ENCODE measurements at places on chromosomes 12 and 14.
A peak's percentile ranks its signal among the peaks of the same experiment; 100 is the strongest.

DNA sequence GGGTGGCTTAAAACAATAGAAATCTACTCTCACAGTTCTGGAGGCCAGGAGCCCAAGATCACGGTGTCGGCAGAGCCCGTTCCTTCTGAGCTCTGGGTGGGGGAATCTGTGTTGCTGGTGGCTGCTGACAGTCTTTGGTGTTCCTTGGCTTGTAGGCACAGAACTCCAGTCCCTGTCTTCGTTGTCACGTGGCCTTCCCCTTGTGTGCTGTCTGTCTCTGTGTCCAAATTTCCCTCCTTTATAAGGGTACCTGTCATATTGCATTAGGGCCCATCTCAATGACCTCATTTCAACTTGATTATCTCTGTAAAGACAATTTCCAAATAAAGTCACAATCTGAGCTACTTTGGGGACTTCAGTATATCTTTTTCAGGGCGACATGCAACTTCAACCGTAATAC is 81.6 kb downstream of the CCDC92 start:
- DNase-seq, result no peak

GRCh38 chr12:52524898-52525591 is 4.9 kb upstream of the KRT5 start:
- no peak for DNase-seq

- no peak for DNase-seq
Observed at GRCh38 chr12:48336564-48336963, 14.2 kb downstream of the ZNF641 start.

GRCh38 chr12:130136509-130137039 is 25.7 kb upstream of the FZD10 start:
- no peak for DNase-seq

DNA sequence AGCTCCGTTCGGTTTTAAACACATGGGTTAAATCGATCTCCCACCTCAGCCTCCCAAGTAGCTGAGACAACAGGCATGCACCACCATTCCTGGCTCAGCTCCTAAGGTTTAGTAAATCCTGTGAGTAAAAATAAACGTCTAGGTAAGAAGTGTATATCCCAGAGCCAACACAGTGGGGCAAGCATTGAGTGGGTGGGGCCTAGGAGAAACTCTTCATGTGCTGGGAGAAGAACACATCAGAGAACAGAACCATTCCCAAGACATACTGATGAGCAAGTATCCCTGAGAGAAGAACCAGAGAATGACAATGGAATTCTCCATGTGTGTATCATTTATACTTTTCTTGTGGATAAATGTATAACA is 86.3 kb downstream of the SEC23A start:
- no peak for DNase-seq

DNA sequence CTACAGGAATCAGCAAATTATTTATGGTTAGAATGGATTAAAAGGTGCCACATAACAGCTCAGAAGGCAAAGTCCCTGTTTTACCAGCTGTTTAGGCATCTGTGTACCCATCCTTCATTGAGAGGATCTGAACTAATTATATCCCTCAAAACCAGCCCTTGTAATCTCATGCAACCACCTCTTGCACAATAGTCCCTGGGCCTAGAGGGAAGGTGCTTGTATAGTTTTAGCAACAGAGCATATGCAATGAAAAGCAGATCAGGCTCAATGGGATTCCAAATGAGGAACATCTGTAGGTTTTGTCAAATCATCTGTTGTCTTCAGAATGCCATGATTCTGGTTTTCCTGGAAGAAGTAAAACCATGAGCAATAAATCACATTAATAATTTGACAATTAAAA is 26.0 kb upstream of the GLIPR1L2 start:
- no peak for DNase-seq

GRCh38 chr12:29234965-29235626 is 86.0 kb downstream of the FAR2 start:
- no peak for DNase-seq

GRCh38 chr14:104898870-104899510 is 25.7 kb upstream of the PLD4 start:
- no peak for DNase-seq

GRCh38 chr12:20604408-20605067 is 90.6 kb upstream of the SLCO1C1 start:
- no peak for DNase-seq

DNA sequence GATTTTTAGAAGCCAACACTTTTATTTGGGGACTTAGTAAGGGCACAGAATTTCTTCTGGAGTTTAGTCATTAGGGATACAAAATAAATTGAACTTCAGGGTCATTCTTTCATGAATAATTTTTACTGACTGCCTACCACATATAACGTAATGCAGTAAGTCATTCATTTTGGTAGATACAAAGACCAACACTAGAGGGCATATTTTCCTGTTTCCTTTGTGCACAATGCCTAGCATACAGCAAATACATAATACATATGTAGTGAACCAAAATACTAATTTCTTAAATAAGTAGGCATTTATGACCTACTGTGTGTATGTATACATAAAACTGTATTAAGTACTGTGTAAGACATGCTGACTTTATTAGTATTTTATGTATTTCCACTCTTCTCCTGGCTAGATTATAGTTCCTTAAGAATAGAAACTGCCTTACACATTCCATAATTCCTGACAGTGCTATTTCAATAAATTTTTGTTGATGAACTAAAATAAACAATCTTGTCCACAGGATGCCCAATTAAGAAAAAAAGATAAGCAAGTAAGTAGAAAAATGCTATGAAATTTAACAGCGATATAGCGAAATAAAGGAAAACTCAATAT is 47.9 kb downstream of the PPP1R12A start:
- no peak for DNase-seq

DNA sequence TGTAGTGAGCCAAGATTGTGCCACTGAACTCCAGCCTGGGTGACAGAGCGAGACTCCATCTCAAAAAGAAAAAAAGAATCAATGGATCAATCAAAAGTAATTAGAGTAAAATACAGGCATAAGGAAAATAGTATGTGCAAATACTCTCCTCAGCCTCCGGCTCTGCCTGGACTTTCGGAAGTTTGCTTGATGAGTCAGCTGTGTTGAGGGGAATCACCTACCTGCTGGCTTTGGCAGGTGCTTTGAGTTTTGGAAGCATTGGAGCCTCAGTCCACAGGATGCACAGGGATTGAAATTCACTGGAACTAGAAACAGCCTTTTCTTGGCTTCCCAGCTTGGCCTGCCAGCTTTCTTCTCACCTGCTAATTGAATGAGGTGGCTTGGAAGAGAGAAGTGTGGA is 268.2 kb downstream of the PCNX1 start:
- no peak for DNase-seq

DNA sequence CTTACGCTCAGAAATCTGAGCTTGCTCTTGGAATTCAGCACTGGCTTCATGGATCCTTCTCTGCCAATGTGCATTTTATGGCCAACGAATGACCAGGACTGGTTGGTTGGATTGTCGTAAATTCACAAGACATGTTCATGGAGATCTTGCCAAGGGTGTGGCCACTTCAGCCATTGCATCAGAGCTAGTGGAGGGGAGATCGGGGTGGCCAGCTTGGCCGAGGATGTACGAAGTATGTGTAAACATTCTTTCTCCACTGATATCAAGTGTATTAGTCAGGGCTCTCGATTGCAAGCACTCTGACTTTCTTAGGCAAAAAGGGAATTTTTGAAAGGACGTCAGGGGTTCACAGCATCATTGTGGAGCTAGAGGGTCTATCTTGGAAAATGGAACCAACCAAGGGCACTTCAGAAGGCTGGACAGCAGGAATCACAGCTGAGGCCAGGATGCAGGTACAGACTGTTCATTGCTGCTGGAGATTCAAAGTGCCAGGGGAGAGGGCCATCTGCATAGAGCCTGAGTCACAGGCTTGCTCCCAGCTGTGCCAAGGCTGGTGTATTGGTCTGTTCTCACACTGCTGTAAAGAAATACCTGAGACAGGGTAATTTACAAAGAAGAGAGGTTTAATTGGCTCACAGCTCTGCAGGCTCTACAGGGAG is 32.9 kb upstream of the ADGRD1 start:
- no peak for DNase-seq

GRCh38 chr12:94308612-94309011 is 151.1 kb downstream of the CEP83 start:
- DNase-seq, result no peak

DNA sequence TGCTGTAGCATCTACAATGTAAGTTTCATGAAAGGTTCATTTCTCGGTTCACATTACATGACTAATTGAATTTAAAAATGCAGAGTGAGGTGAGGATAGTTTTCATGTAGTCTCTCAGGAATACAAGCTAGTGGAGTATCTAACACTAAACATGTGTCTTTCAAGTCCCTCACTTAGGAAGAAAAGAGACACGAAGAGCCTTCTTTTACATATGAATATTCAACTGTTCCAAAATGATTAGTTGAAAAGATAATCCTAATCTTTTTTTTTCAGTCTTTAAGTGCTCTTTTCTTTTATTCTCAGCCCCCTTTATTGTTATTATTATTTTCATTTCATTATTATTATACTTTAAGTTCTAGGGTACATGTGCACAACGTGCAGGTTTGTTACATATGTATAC is 10.8 kb downstream of the PRR4 start:
- no peak for DNase-seq

GRCh38 chr14:22646570-22647254 is 2.6 kb upstream of the OR6J1 start:
- DNase-seq, result no peak

DNA sequence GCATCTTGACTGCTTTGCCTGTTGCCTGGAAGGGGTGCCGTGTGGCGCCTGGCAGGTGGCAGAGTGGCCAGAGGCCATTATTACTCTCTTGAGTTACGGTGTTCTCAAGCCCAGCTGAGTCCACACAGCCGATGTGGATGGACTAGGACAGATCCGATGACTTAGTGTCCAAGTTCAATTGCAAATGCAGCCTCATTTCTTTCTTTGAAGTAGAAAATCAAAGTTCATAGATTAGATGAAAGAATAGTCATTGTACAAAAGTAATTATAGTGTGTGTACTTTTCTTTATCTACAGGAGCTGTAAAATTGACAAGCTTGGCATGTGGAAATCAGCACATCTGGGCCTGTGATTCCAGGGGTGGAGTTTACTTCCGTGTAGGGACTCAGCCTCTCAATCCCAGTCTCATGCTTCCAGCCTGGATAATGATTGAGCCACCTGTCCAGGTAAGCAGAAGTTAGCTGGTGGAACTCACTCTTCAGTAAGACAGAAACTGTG is 44.7 kb downstream of the ANKRD9 start:
- DNase-seq, result no peak

GRCh38 chr14:49314737-49315136 is 271.4 kb downstream of the RPS29 start:
- DNase-seq, result no peak

GRCh38 chr12:14959916-14960496 is 1.4 kb downstream of the ARHGDIB start:
- DNase-seq, result no peak

- peak; percentile 28 for DNase-seq
Observed at GRCh38 chr12:74021937-74022336, 515.7 kb upstream of the ATXN7L3B start.

GRCh38 chr12:13337791-13338190 is 141.3 kb downstream of the EMP1 start:
- no peak for DNase-seq

- DNase-seq, result peak; percentile 52
Observed at GRCh38 chr14:73467800-73468199, 9.5 kb upstream of the NUMB start.

GRCh38 chr14:100065942-100066574 is 836 bp downstream of the EVL start:
- peak; percentile 80 for DNase-seq

- DNase-seq, result no peak
Observed at GRCh38 chr12:76562130-76562529, 2.6 kb upstream of the OSBPL8 start.

GRCh38 chr12:121712190-121712460 is 427 bp upstream of the TMEM120B start:
- peak; percentile 22 for DNase-seq

DNA sequence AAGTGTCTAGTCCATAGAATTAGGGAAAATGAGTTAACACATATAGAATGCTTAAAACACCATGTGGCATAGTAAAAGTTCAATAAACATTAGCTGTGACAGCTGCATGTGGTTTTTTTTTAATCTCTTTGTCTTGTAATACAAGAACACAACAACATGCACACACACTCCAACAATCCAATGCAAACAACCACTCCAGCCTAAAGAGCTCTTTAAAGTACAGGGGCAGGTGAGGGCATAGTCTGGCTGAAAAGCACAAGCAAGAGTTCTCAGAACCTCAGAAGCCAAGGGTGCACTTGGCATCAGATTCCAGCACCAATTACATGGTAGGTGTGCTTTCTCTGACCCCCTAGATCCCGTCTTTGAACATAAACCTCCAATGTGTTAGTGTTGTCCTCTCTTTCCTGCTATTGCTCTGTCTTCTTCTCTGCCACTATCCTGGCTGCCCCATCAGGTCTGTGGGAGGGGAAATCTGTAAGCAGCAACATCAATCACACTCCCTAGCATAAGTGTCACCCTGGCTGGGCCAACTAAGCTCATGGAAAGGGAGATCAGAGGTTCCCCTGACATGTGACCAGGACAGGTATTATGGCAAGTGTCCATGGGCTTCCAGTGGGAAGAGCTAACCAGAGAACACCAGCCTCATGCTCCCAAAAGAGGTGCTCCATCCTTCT is 91.0 kb downstream of the SLC8A3 start:
- no peak for DNase-seq

GRCh38 chr14:95486875-95487668 is 29.4 kb downstream of the SYNE3 start:
- DNase-seq, result no peak
